ENCODE measurements at places on chromosomes 1 and 21.

GRCh38 chr1:172991674-172992400 lies 58.9 kb downstream of the TNFSF18 start:
- no peaks in the 10 kb centered on the region for H3K36me3 ChIP-seq
- peaks cover 2% of the 10 kb centered on the region for H3K4me1 ChIP-seq
- DNase-seq = no peak
- peak overlapping the region; percentile 56 for H3K27ac ChIP-seq
- H3K27me3 ChIP-seq = no peaks in the 10 kb centered on the region

- no peak overlapping the region for H3K27ac ChIP-seq
- no peaks in the 10 kb centered on the region for H3K27me3 ChIP-seq
- no peaks in the 10 kb centered on the region for H3K36me3 ChIP-seq
- no peak overlapping the region for H3K4me3 ChIP-seq
- no peak for DNase-seq
These were observed 12.3 kb upstream of the ALPL start for GRCh38 chr1:21496886-21497285.

GRCh38 chr1:56068210-56068609 lies 511.2 kb downstream of the PLPP3 start:
- no peaks in the 10 kb centered on the region for H3K27me3 ChIP-seq
- H3K4me3 ChIP-seq = no peak overlapping the region
- no peak for DNase-seq

GRCh38 chr1:248798791-248799190 lies 26.9 kb downstream of the SH3BP5L start:
- no peaks in the 10 kb centered on the region for H3K4me1 ChIP-seq
- no peak for DNase-seq
- no peaks in the 10 kb centered on the region for H3K36me3 ChIP-seq
- no peak overlapping the region for H3K4me3 ChIP-seq

DNA sequence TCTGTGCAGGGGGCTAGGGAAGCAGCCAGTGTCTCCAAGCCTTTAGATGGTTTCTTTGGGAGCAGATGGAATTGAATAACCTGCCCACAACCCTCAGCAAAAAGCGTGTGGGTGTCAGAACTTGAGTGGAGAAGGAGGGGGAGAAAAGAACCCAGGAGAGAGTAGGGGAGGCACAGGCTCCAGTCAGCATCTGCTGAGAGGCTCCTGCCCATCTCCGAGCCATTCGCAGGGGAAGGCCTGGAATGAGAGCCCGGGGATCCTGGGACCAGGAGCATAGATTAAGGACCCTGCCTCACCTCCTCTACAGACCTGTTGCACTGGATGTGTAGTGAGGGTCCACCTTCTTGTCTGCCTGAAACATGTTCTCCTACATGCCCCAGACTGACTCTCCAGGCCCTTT lies 16.3 kb downstream of the TMEM81 start:
- DNase-seq = no peak
- no peaks in the 10 kb centered on the region for H3K36me3 ChIP-seq
- no peaks in the 10 kb centered on the region for H3K27me3 ChIP-seq
- no peak overlapping the region for H3K27ac ChIP-seq

DNA sequence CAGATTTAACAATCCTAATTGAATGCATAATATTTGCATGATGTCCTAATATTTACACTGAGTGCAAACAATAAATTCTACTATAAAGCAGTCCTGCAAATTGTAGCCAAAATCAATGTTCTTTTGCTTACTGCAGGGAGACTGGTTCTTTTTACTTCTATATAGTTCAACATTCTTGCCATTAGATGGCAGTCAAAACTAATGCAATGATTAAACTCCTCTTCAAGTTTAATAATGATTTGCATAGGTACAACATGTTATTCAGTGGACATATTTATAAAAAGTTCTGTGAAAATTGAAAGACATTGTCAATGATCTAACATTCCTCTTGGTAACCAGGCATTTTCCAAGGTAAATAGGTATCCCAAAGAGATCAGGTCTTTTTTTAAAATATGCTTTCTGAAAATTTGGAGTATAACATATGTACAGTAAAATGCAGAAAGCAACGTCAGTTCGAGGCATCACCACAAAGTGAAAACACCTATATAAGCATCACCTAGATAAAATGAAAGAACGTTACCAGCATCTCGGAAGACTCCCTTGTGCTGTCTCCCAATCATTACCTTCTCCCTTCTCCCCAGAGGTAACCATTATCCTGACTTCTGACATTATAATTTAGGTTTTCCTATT lies 9.8 kb upstream of the FNBP1L start:
- H3K27ac ChIP-seq = no peak overlapping the region
- peak; percentile 4 for DNase-seq
- no peak overlapping the region for H3K4me3 ChIP-seq
- no peaks in the 10 kb centered on the region for H3K4me1 ChIP-seq
- H3K27me3 ChIP-seq = no peaks in the 10 kb centered on the region
- no peaks in the 10 kb centered on the region for H3K36me3 ChIP-seq
